Ovary (tissue), 10 donors: ENCODE measurements at places on chromosomes 2 and 18. TPM values are rescaled to one million over a fixed set of nuclear protein-coding genes. Genes with fewer than 3 reads are reported as not detected.

Gene PFN4
- 1.3 TPM for total RNA-seq

Gene CEP76
- total RNA-seq, result 8.3 TPM

GRCh38 chr2:171957061-171957460 is 34.8 kb downstream of the HAT1 start:
- no peaks in the 10 kb centered on the region for H3K36me3 ChIP-seq
- H3K27ac ChIP-seq, result no peak overlapping the region
- H3K27me3 ChIP-seq, result no peaks in the 10 kb centered on the region
- DNase-seq, result no peak

GRCh38 chr2:35857498-35857897 is 498.1 kb upstream of the CRIM1 start:
- H3K4me3 ChIP-seq, result no peak overlapping the region
- no peak for DNase-seq
- no peaks in the 10 kb centered on the region for H3K36me3 ChIP-seq
- no peaks in the 10 kb centered on the region for H3K4me1 ChIP-seq
- no peaks in the 10 kb centered on the region for H3K27me3 ChIP-seq

Gene TRIM54
- 0.64 TPM for total RNA-seq
